ENCODE measurements at places on chromosomes 2 and 18.

DNA sequence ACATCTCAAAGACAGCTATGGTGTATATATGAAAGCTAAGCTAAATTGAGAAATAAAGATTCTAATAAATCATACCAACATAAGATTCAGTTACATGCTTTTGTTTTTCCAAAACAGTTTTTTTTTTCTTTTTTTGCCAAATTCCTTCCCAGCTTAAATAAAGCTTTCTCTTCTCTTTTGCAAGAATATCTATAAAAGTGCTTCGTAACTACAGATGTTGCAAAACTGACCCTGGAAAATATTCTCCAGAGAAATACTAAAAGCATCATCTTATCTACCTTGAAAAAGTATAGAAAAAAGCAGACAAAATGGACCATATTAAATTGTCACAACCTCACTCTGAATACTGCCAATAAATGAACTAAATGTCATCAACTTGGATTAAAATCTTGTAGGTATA, 38.7 kb downstream of the FANCL start:
- DNase-seq, result no peak

DNA sequence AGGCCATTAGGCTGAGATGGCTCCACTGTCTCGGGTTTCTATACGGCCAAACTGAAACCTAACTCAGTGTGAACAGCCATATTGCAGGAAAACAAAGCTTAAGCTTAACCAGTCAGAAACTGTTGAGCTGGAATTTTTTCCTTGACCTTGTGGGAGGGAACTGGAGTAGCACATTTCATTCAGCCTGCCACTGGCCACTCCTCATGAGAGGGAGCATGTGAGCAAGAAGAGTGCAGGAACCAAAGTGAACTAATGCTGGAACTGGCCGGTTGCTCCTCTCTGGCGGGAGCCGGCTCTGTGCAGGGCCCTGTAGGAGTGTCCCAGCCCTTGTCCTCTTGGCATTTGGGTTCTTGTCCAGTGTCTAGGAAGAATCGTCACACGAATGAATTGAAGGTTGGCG, 5.9 kb upstream of the POLE4 start:
- no peak for DNase-seq

GRCh38 chr2:173605994-173606393, 251.3 kb downstream of the CDCA7 start:
- DNase-seq, result no peak

DNA sequence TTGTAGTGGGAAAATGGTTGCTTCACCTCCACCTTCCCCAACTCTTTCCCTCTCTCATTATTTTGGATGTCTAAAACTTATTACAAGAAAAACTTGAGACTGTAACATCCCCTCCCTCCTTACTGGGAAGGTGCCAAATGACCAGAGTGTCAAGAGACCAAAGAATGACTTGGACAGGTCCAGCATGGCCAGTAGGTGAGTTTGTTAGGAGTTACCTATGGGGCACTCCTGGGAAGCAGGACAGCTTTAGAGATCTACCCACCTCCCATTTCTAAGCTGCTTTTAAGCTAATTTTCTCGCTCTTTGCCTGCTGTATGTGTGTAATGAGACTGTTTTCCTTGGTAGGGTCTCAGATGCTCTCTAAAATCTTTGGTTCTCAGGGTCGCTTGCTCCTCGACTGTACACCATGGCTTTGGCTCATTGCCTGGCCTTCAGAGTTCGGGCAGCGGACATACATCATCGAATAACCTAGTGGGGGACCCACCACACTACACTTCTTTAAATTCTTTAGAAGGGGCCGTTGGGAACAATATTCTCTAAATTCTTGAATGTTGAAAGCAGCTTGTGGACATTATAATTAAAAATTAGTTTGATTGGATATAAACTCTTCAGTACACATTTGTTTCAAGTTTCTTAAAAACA, 45.2 kb downstream of the SLC30A6 start:
- DNase-seq, result no peak

- DNase-seq, result no peak
These were observed 69.6 kb downstream of the ACVR1C start for GRCh38 chr2:157559061-157559460.

GRCh38 chr2:66472225-66472843, 37.4 kb downstream of the MEIS1 start:
- no peak for DNase-seq

DNA sequence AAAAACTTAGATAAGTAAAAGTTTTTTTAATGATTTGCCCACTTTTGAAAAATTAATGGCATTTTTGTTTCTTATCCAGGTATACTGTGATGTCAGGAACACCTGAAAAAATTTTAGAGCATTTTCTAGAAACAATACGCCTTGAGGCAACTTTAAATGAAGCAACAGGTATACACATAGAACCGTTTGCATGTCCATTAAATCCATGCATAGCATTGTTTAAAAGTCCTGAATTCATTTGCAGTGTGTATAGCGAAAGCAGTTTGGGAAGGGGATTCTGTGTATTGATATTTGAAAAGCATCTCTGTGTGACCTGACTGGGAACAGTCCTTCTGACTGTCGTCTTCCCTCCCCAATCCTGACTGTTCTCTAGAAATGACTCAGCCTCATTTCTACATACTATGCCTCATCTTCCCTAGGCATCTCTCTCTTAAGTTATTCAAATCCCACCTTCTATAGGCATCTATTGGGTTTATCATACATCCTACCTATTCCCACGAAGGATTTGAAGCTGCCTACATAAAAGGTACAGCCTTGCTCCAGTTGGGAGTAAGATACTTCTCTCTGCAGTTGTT, 79.2 kb upstream of the MAP3K20 start:
- no peak for DNase-seq

DNA sequence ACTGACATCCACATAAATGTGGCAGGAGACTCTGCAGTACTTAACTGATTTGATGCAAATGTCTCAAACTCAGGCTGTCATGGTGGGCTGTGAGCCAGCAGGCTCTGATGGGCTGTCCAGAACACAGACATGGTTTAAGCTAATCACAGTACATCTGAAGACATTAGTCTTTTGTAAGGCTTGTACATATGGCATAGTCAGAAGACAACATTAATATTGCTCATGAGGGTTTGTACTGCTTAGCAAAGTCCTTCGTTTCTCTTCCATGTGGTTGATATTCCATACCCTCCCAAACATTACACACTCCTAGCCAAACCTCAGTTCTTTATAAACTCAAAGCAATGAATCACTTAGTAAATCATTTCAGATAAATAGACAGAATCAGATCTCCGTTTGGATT, 330.6 kb downstream of the RND3 start:
- DNase-seq, result no peak

- DNase-seq, result no peak
These were observed 126.7 kb downstream of the BCL2 start for GRCh38 chr18:63192885-63193349.

DNA sequence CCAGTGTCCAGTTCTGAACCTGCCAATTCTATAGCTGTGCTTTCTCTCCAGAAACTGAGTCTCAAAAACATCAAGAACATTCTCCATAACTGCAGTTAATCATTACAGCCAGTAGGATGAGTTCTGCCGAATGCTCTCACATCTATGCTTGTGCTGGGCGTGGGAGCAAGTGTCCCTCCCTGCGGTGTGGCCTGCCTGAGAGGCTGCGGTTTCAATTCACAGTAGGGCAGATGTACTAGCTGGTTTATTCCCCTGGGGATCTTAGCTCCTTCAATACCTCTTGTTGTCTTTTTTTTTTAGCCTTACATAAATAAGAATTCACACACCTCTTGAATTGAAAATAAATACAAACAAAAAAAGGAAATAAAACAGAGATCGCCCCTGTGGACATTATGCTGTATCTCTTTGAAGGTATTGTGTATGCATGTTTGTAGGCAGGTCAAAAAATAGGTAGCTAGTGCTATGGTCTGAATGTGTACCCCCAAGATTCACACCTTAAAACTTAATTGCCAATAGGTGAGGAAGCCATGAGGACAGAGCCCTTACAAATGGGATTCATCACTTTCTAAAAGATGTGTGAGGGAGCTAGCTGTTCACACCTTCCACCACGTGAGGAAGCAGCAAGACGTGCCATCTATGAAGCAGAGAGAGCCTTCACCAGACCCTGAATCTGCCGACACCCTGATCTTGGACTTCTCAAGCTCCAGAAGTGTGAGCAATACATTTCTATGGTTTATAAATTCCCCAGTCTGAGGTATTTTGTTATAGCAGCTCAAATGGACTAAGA, 74.3 kb downstream of the BCL2L11 start:
- no peak for DNase-seq

DNA sequence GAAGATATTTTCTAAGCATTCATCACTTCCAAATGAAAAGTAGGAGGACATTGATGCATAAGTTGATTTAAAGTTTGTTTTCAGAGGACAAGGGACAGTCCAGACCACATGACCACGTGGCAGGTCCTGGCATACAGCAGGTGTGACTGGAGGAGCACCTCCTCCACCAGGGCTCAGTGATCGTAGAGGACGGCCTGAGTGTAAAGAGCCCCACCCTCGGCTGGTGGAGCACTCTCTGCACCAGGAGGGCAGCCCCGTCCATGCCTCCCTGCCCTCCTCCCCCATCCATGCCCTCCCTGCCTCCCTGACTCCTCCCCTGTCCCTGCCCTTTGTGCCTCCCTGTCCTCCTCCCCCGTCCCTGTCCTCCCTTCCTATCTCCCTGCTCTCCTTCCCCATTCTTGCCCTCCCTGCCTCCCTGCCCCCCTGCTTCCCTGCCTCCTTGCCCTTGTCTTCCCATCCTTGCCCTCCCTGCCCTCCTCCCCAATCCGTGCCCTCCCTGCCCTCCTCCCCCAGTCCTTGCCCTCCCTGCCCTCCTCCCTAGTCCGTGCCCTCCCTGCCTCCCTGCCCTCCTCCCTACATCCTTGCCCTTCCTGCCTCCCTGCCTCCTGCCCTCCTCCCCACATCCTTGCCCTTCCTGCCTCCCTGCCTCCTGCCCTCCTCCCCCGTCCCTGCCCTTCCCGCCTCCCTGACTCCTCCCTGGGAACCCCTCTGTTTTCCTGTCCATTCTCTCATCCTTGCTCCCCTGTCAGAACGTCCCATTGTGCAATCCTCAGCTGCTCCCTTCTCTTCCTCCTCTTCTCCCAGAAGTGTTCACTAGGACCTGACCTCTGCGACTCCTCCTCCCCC, 47.9 kb downstream of the ANKMY1 start:
- no peak for DNase-seq

DNA sequence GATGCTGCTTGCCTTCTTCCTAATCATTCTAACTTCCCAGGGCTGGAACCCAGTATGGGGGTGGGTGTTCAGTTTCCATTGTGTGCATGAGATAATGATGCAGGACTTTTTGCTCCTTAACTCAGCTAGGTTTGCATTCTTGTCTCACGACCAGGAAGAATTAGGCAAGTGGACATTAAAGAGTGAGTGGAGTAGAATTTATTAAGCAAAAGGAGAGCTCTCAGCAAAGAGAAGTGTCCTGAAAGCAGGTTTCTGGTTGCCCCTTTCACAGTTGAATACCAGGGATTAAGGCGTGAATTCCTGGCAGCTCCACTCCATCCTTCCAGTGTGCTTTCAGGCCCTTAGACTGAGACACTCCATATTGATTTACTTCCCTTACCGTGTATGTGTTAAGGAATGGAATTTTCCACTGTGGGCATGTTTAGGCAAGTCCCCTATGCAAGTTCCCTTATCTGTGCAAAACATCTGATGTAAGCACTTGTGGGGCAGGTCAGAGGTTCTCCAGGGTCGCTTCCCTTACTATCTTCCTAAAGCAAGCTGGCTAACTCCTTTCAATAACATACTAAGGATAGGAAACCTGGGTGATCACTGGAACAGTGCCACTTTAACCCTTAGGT, 126.5 kb downstream of the GPR39 start:
- no peak for DNase-seq

DNA sequence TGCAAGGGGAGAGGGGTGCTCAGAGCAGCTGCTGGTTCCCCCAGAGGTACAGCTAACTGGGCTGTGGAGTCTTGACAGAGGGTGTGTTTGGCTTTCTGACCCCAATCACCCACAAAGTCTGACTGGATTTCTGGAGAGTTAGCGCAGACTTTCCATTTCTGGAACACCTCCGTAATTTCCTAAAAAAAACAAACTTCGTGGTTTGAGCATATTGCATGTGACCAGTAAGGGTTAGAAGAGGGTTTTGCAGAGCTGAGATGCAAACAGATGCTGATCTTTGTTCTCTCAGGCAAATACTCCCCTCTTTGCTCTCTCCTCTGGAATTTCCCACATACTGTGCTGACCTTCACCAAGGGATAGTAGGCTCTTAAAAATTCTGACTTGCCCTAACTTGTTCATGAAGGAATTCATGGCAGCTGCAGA, 44.5 kb upstream of the TMEM247 start:
- no peak for DNase-seq

DNA sequence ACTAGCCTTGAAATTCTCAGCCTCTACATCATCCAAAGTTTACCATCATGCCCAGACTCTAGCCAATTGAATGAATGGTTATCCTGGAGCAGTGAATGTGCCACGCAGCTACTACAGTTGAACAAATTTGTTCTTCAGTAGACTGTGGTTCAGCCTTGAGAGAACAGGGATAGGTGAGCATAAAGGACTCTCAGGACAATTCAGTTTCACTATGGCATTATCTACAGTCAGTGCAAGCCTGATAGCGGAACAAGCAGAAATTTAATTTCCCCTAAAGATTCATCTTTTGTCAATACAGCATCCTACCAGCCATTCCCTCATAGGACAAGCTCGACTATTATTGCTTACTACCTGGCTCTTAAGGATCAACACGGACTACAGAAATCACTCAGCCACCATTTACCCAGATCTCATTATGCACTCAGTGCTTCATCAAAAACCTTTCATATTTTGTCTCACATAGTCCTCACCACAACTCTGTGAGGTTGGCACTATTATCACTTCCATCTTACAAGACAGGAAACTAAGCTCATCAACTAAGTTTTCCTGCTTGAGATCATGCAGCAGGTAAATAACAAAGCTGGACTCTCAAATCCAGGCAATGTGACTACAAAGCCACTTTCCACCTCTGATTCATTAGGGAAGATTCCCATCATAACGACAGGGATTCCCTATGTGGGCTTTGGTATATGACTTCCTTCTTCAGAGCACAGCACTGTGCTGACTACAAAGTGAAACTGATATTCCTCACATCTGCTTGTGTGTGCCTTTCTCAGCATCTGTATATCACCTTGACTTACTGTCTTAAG, 181.5 kb upstream of the ACVR2A start:
- DNase-seq, result no peak

DNA sequence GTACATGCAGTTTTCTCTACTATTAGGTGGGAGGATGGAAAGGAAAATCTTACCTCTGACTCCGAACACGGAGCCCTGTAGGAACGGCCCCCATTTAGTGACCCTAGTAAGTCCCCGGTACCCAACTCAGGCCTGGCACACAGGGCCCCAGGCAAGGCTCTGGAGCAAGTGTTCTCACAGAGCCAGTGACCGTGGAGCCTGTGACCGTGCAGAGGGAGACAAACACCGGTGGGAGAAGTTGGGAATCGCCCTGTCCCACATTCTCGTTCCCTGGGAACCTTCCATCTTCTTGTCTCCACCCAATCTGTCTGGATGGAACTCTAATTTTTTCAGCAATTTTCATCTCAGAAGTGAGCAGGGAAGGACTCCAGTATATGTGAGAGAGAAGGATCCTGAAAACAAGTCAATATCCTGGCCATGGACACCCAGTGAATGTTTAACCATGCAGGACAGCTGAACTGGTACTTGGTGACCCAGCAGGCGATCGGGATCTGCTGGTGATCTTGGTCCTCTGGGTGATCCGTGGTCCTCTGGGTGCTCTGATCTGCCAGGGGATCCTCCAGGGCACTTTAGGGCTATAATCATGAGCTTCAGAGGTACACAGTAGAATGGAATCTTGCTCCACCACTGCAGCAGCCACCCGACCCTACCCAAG, 348.6 kb upstream of the ID2 start:
- DNase-seq, result no peak

Measured in stimulated activated CD4-positive, alpha-beta T cell treated with anti-CD3 and anti-CD28 coated beads, Interleukin-1b, Interleukin-23, amount 100 ng/mL, for 4 hours (primary cell).